ENCODE measurements at places on chromosomes 16 and 17.

DNA sequence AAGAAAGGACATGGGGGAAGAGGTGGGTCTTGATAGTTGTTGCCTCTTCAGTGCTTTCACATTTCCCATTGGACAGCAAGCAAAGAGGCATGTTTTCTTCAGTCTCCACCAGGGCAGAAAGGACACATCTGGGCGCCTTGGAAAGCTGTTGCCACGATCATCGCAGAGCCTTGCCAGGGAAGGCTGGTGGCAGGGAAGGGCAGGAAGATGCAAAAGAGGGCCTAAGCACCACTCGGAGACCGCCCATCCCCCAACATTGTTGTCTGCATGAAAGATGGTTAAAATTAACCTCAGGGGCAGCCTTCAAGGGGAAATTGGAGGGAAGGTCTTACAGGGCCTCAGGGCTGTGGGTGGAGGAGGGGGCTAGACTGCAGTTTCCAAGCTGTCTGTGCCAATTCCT is 114.2 kb downstream of the SOX9 start:
- no peak for DNase-seq

DNA sequence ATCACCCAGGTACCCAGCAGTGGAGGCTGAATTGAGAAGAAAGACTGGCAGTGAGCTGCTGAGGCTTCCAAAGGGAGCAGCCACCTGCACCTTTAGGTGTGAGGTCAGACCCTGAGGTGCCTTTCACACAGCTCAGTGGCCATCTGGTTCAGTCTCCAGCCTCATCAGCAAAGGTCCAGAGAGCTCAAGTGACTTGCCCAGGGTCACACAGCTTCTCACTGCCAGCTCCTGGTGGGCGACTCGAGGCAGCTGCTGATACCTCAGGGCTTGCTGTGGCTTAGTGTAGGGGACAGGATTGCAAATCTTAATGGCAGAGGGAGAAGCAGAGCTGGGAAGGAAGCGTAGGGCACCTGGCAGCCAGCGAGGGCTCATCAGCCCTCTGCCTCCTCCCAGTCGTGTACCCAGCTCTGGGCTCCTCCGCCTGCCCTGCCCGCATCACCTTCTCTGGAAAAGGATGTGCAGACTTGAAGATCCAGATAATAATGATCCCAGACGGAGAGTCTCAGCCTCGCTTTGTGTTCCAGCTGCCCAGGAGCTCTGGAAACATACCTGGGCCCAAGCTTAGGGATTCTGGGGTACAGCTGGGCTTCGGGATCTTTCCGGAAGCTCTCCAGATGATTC is 165.3 kb upstream of the GSE1 start:
- no peak for DNase-seq

DNA sequence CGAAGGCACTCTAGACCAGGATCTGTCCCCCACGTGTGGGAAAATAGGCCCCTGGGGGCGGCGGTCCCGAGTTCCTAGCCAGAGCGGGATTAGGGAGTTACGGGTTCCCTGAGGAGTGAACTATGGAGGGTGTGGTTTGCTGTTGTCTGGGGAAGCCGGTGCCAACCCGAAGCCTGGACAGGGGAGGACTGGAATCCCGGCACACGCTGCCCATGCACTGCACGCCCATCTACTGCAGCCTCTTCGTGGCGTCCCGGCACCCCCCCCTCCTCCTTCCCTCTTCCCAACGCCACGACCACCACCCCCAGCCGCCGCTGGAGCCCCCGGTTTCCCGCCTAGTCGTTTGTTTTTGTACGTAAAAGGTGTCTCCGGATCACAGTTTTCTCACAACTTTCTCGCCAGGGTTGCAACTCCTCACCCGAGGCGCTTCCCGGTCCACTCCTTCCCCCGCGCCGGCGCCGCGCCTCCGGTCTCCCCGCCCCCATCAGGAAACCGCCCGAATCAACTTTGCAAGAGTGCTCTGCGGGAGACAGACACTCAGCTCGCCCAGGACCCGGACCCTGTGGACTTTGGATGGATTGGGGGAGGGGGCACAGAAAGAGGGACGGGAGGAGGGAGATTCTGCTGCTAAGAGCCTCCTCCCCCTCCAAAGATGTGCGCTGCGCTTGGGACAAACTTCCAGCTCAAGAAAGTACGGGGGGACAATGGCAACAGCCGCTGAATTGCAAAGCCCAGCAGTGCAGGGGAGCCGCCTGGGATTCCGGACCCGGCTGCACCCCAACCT is 1.4 kb upstream of the LHX1 start:
- no peak for DNase-seq

- DNase-seq = no peak
Measured at GRCh38 chr17:39634384-39634871, 2.5 kb upstream of the STARD3 start.

DNA sequence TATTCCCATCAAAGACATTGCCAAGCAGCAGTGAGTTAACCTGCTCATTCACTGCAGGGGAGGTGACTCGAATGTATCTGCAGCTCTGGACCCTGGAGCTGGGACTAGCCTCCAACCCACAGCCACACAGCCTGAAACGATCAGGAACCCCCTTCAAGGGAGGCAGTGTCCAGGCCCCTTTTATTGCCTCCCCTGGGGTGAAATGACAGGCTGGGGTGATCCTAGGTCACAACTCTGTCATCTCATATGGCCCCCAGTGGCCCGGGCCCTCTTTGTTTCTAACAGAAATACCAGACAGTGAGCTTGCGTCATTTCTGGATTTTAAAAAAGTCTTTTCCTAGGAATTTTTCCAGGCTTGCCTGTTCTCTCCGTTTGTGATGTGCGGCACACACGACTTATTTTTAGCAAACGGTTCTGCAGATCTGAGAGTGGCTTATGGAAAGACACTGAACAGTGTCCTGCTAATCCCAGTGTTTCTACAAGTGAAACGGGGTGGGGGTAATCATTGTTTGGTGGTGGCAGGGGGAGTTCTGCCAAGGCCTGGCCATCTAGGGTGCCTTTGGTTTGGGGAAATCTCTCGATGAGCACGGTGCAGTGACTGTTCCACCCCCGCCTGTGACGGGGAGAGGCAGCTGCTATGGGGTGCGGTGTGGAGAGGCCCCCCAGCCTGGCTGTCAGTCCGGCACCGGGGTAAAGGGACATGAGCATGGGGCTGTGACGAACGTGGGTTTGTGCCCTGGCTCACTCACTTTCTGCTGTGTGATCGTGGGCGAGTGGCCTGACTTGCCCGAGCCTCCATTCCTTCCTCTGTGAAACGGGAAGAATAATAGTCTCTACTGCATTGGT is 27.2 kb downstream of the NAGPA start:
- DNase-seq = no peak
